Kidney (tissue), 22 donors: ENCODE measurements at places on chromosomes 7 and 10. TPM values are rescaled to one million over a fixed set of nuclear protein-coding genes. Genes with fewer than 3 reads are reported as not detected.
A peak's percentile ranks its signal among the peaks of the same experiment; 100 is the strongest.

- DNase-seq = no peak
- H3K27me3 ChIP-seq = no peaks in the 10 kb centered on the region
- H3K27ac ChIP-seq = no peak overlapping the region
- H3K4me3 ChIP-seq = no peak overlapping the region
- no peaks in the 10 kb centered on the region for H3K4me1 ChIP-seq
Measured at GRCh38 chr7:142365410-142365842, 107.6 kb upstream of the PRSS58 start.

GRCh38 chr10:77290528-77291155 is 347.0 kb downstream of the KCNMA1 start:
- H3K4me1 ChIP-seq = no peaks in the 10 kb centered on the region
- no peaks in the 10 kb centered on the region for H3K36me3 ChIP-seq
- H3K27ac ChIP-seq = no peak overlapping the region
- no peak for DNase-seq
- H3K27me3 ChIP-seq = no peaks in the 10 kb centered on the region
- H3K4me3 ChIP-seq = no peak overlapping the region

DNA sequence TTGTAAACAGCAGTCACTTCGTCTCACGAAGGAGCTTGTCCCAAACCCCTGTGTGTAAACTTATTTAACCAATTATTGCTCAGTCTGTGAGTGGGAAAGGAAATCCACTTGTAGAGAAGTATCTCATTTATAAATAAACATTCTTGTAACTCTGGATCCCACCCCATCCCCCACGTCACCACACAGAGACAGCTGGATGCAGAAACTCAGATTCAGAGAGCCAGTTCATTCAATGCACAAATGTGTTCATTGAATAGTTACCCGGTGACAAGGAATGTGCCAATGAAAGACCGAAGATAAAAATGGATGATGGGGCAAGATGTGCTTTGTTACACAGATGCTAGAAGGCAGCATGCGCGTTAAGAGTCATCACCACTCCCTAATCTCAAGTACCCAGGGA is 8.3 kb upstream of the OCM start:
- no peaks in the 10 kb centered on the region for H3K36me3 ChIP-seq
- no peaks in the 10 kb centered on the region for H3K27me3 ChIP-seq
- H3K4me3 ChIP-seq = no peak overlapping the region
- H3K4me1 ChIP-seq = no peaks in the 10 kb centered on the region
- no peak overlapping the region for H3K27ac ChIP-seq

GRCh38 chr10:35327790-35328403 is 8.4 kb upstream of the CCNY start:
- H3K4me3 ChIP-seq = no peak overlapping the region
- no peaks in the 10 kb centered on the region for H3K27me3 ChIP-seq
- no peaks in the 10 kb centered on the region for H3K36me3 ChIP-seq
- no peak overlapping the region for H3K27ac ChIP-seq
- DNase-seq = no peak

DNA sequence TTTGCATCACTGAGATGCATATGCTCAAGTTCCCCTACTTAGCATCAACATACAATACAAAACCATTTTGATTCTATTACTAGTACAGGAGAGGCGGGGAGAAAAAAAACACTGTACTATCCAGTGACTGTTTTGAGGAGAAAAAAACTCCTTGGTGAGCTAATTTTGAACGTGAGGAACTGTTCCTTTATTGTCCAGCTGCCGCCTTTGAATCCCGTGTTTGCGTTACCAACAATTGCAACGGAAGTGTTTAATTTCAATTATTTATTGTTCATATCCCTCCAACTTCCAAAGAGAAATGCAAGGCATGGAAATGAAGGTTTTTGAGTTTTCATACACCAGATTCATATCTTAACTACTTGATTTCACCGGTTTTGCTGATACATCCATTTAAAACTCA is 66.4 kb upstream of the ARHGAP21 start:
- no peaks in the 10 kb centered on the region for H3K36me3 ChIP-seq
- no peak overlapping the region for H3K27ac ChIP-seq
- no peaks in the 10 kb centered on the region for H3K4me1 ChIP-seq
- H3K27me3 ChIP-seq = no peaks in the 10 kb centered on the region
- DNase-seq = no peak

GRCh38 chr7:119959811-119960210 is 313.2 kb upstream of the KCND2 start:
- H3K4me3 ChIP-seq = no peak overlapping the region
- no peaks in the 10 kb centered on the region for H3K27me3 ChIP-seq
- DNase-seq = no peak
- no peaks in the 10 kb centered on the region for H3K4me1 ChIP-seq
- no peak overlapping the region for H3K27ac ChIP-seq

GRCh38 chr7:143085109-143085508 is 33.0 kb downstream of the OR6V1 start:
- no peaks in the 10 kb centered on the region for H3K27me3 ChIP-seq
- H3K4me1 ChIP-seq = no peaks in the 10 kb centered on the region
- no peak overlapping the region for H3K4me3 ChIP-seq
- no peak for DNase-seq
- no peak overlapping the region for H3K27ac ChIP-seq

- peak; percentile 55 for DNase-seq
- H3K36me3 ChIP-seq = no peaks in the 10 kb centered on the region
- no peaks in the 10 kb centered on the region for H3K4me1 ChIP-seq
- peak overlapping the region; percentile 71 for H3K27ac ChIP-seq
- peak overlapping the region; percentile 93 for H3K4me3 ChIP-seq
- no peaks in the 10 kb centered on the region for H3K27me3 ChIP-seq
Measured at GRCh38 chr7:10973942-10974911, 555 bp downstream of the PHF14 start.

DNA sequence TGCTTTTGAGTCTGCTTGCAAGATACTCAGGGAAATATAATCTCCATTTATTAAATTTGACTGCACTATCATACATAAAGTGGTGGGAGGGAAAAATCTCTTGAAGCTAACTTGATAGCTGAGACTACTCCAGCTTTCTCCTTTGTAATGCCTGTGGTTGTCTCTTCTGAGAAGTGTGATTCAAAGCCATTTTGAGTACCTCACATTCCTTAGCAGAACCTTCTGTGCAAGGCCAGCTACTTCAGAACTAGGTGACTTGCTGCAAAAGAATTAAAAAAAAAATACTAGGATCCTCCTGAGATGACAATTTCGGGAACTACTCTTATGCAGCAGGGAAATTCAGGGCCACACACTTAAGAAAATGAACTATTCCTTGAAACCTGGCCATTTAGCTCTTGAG is 294.8 kb downstream of the MDFIC start:
- DNase-seq = no peak
- no peak overlapping the region for H3K27ac ChIP-seq
- no peaks in the 10 kb centered on the region for H3K36me3 ChIP-seq
- no peak overlapping the region for H3K4me3 ChIP-seq

DNA sequence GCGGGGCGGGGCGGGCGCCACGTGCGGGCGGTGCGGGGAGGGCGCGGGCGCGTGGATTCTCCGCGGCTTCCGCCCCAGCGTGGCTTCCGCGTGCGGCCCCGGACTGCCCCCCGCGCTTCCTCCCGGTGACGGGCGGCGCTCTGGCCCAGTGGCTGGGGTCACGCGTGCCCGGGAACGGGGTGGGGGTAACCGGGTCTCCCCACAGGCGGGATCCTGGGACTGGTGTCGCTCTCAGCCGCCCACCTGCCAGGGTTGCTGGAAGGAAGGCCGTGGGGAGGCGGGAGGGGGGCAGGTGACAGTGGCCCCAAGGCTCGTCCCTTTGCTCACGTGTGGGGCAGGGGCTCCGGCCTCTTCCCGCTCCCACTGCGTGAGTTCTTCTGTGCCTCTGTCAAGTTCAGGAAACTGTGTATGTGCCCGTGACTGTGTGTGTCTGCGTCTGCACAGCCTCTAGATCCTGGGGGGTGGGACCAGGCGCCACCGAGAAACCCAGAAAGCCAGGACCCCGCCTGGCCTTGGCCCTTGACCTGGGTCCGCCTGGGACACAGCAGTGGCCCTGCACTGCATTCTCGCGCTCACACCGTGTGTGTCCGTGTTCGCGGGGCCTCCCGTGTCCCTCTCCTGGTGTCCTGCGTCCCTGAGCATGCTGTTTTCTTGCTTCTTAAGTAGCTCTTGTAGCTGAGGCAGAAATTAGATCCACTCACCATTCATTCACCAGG is 919 bp downstream of the MAFK start:
- peak overlapping the region; percentile 64 for H3K4me3 ChIP-seq
- peak overlapping the region; percentile 98 for H3K27ac ChIP-seq
- H3K4me1 ChIP-seq = peaks cover 17% of the 10 kb centered on the region
- H3K27me3 ChIP-seq = no peaks in the 10 kb centered on the region
- DNase-seq = peak; percentile 45
- H3K36me3 ChIP-seq = no peaks in the 10 kb centered on the region

GRCh38 chr7:6614953-6615722 is at the start of gene ZNF853:
Gene ZNF853 (plus strand): TSS chr7:6615610. CDS start chr7:6616175, 565 bp downstream.
- H3K36me3 ChIP-seq = no peaks in the 10 kb centered on the region
- no peak for DNase-seq
- H3K27me3 ChIP-seq = no peaks in the 10 kb centered on the region

GRCh38 chr10:69465457-69466157 is 14.3 kb downstream of the TSPAN15 start:
- no peak for DNase-seq
- H3K4me3 ChIP-seq = no peak overlapping the region
- peaks cover 19% of the 10 kb centered on the region for H3K4me1 ChIP-seq
- no peaks in the 10 kb centered on the region for H3K27me3 ChIP-seq
- H3K36me3 ChIP-seq = no peaks in the 10 kb centered on the region

DNA sequence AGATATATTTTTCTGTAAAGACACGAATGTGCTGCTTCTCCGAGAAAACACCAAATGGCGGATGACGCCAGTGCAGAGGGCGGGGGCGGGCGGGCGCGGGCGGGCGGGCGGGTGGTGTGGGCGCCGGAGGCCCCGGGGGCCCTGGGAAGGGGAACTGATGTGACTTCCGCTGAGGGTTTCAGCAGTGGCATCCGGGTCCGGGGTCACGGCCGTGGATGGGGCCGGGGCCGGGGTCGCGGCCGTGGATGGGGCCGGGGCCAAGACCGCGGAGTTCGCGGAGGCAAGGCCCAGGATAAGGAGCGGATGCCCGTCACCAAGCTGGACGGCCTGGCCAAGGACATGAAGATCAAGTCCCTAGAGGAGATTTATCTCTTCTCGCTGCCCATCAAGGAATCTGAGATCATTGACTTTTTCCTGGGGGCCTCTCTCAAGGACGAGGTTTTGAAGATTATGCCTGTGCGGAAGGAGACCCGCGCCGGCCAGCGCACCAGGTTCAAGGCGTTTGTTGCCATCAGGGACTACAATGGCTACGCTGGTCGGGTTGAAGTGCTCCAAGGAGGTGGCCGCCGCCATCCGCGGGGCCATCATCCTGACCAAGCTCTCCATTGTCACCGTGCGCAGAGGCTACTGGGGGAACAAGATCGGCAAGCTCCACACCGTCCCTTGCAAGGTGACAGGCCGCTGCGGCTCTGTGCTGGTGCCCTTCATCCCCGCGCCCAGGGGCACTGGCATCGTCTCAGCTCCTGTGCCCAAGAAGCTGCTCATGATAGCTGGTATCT is 20.3 kb upstream of the IGF2BP3 start:
- H3K27me3 ChIP-seq = no peaks in the 10 kb centered on the region
- peak; percentile 77 for DNase-seq
- peak overlapping the region; percentile 65 for H3K4me3 ChIP-seq
- peaks cover 2% of the 10 kb centered on the region for H3K4me1 ChIP-seq
- H3K36me3 ChIP-seq = no peaks in the 10 kb centered on the region

GRCh38 chr7:30330134-30331111 is 46.0 kb downstream of the ZNRF2 start:
- no peaks in the 10 kb centered on the region for H3K27me3 ChIP-seq
- peaks cover 7% of the 10 kb centered on the region for H3K4me1 ChIP-seq
- no peaks in the 10 kb centered on the region for H3K36me3 ChIP-seq
- no peak overlapping the region for H3K4me3 ChIP-seq
- H3K27ac ChIP-seq = no peak overlapping the region
- no peak for DNase-seq

DNA sequence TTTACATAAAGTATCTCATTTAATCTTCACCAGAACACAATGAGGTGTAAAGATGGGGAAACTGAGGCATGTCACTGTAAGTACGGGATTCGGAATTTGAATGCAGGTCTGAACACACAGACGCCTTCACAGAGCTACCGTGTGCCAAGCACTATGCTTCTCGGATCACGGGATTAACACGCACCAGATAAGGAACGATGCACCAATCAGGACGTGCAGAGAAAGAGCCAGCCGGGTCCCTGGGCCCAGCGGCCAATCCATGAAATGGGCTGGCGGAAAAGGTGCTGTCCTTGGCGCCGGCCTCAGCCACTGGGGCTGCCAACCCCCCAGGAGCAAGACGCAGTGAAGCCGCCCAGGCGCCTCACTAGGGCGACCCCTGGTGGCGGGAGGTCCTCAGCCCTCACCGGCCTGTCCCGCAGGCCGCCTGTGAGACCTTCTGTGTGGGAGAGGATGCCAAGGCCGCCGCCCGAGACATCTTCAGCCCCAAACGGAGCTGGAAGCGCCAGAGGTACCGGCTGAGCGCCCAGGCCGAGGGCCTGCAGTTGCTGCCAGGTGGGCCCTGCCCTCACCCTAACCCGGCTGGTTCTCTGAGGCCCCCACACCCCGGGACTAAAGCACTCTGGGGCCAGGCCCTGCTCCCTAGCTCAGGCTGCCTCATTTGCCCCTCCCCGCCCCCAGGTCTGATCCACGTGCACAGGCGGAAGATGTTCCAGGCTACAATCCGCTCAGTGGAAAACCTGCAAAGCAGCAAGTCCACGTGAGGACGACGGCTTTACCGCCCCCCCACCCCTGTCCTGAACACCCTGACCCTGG is 15.6 kb downstream of the ATG9B start:
- H3K27me3 ChIP-seq = no peaks in the 10 kb centered on the region
- H3K36me3 ChIP-seq = no peaks in the 10 kb centered on the region
- peak; percentile 73 for DNase-seq
- no peak overlapping the region for H3K27ac ChIP-seq

GRCh38 chr10:25047591-25048301 is 31.3 kb downstream of the THNSL1 start:
- no peaks in the 10 kb centered on the region for H3K36me3 ChIP-seq
- no peaks in the 10 kb centered on the region for H3K4me1 ChIP-seq
- H3K4me3 ChIP-seq = no peak overlapping the region
- no peak for DNase-seq
- H3K27me3 ChIP-seq = no peaks in the 10 kb centered on the region

Gene TUBB8
- not detected for total RNA-seq

Gene FXYD4
- 109 TPM for total RNA-seq

Gene KNDC1
- total RNA-seq = 8.7 TPM

Gene SPDYE6
- total RNA-seq = not detected

Gene PPP1R9A
- total RNA-seq = 25.7 TPM

Gene FKBP9
- total RNA-seq = 109 TPM

Gene ENO4
- total RNA-seq = 1.2 TPM
